ENCODE measurements at places on chromosomes 11 and 22. TPM values are rescaled to one million over a fixed set of nuclear protein-coding genes. Genes with fewer than 3 reads are reported as not detected.

GRCh38 chr11:57709802-57710367, 2.1 kb downstream of the MED19 start:
- no peak for DNase-seq
- H3K27me3 ChIP-seq, result no peaks in the 10 kb centered on the region
- no peak overlapping the region for H3K4me3 ChIP-seq
- H3K4me1 ChIP-seq, result peaks cover 18% of the 10 kb centered on the region

- H3K4me3 ChIP-seq, result no peak overlapping the region
- DNase-seq, result no peak
- H3K27me3 ChIP-seq, result no peaks in the 10 kb centered on the region
- H3K36me3 ChIP-seq, result no peaks in the 10 kb centered on the region
These were observed 113.2 kb downstream of the FEZ1 start for GRCh38 chr11:125382822-125383221.

DNA sequence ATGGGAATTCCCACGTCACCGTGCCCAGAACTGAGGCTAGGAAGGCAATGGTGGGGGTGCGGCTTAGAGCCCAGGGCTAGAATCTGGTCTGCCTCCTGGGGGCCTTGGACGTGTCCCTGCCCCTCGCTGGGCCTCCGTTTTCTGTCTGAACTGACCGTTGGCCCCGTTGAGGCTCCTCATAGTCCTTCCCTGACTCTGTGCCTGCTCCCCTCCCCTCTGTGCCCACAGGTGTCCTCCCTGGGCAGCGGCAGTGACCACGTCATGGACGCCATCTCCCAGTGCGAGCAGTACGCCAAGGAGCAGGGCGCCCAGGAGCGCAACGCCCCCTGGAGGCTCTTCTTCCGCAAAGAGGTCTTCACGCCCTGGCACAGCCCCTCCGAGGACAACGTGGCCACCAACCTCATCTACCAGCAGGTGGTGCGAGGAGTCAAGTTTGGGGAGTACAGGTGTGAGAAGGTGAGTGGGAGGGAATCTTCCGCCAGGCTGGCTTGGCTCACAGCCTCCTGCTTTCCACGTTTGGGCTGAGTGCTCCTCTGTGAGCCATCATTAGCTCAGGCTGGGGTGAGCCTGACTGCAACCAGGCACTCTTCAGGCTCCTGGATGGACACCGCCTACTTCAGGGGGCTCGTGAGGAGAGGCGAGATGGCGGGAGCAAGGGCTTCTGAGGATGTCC, 63.9 kb downstream of the MYO7A start:
- H3K4me1 ChIP-seq, result no peaks in the 10 kb centered on the region
- no peaks in the 10 kb centered on the region for H3K36me3 ChIP-seq
- no peak overlapping the region for H3K4me3 ChIP-seq
- H3K27ac ChIP-seq, result no peak overlapping the region
- no peak for DNase-seq
- no peaks in the 10 kb centered on the region for H3K27me3 ChIP-seq

- no peaks in the 10 kb centered on the region for H3K27me3 ChIP-seq
- H3K4me3 ChIP-seq, result no peak overlapping the region
- H3K4me1 ChIP-seq, result peaks cover 22% of the 10 kb centered on the region
- no peak for DNase-seq
These were observed 3.2 kb downstream of the LINC01488 start for GRCh38 chr11:69484427-69485259.

- H3K27ac ChIP-seq, result no peak overlapping the region
- DNase-seq, result no peak
- H3K27me3 ChIP-seq, result 0 out of 2 replicates have a peak, but pooled peaks cover 4% of the 10 kb centered on the region
- peaks cover 5% of the 10 kb centered on the region for H3K4me1 ChIP-seq
- H3K36me3 ChIP-seq, result no peaks in the 10 kb centered on the region
- no peak overlapping the region for H3K4me3 ChIP-seq
These were observed 1.6 kb downstream of the GRAMD1B start for GRCh38 chr11:123431619-123432018.

DNA sequence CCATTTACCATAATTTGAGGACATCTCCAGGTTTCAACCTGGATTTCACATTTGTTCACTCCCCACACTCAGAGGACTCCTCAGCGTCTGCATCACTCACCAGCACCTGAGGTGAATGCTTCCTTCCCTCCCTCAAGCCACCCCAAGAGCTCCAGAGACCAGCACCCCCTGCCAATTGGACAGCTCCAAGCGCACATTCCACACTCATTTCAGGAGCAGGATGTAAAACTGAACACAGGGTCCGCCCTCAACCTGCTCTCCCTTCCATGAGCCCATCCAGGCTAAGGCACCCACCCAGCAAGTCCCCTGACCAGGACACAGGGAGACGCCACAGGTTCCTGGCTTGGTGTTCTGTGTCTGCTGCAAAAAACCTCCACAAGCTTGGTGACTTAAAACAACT, 3.9 kb downstream of the SCGB1D1 start:
- no peaks in the 10 kb centered on the region for H3K36me3 ChIP-seq
- no peaks in the 10 kb centered on the region for H3K4me1 ChIP-seq
- H3K27ac ChIP-seq, result no peak overlapping the region

DNA sequence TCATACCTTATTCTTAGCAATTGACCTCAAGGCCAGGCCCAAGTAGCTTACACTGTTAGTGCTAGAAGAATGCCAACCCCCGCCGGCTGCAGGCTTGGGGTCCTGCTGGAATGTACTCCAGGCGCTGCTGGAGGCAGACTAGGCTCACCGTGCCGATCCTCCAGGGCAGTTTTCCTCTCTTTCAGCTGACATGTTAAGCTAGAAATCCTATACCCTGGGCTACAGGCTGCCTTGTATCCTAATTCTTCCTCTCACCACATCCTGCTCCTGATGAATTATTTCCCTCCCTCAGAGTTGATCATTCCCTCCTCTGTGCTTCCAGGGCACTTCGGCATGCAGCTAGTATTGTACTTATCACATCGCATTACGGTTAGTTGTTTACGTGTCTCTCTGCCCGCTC, 3.4 kb downstream of the SPTBN2 start:
- H3K27ac ChIP-seq, result no peak overlapping the region
- H3K36me3 ChIP-seq, result no peaks in the 10 kb centered on the region
- no peak for DNase-seq
- H3K4me3 ChIP-seq, result no peak overlapping the region
- peaks cover 66% of the 10 kb centered on the region for H3K27me3 ChIP-seq

DNA sequence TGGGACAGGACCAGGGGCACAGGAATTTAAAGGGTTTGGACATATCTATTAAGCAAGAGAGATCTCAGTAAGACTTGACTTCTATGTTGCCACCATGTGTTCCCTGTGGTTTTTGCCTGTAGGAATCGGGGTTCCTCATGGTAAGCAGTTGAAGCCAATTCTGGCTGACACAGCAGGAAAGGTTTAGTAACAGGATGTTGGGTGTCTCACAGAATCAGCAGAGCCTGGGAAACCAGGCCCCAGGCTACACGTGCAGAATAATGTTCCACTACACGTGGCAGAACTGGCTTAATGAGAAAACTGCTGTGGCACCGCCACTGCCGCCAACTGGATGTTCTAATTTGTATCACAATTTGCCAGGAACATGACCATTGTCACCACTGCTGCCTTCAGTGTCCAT, 264.6 kb upstream of the PLET1 start:
- no peak for DNase-seq
- no peak overlapping the region for H3K4me3 ChIP-seq
- H3K4me1 ChIP-seq, result peaks cover 16% of the 10 kb centered on the region
- H3K27ac ChIP-seq, result no peak overlapping the region

DNA sequence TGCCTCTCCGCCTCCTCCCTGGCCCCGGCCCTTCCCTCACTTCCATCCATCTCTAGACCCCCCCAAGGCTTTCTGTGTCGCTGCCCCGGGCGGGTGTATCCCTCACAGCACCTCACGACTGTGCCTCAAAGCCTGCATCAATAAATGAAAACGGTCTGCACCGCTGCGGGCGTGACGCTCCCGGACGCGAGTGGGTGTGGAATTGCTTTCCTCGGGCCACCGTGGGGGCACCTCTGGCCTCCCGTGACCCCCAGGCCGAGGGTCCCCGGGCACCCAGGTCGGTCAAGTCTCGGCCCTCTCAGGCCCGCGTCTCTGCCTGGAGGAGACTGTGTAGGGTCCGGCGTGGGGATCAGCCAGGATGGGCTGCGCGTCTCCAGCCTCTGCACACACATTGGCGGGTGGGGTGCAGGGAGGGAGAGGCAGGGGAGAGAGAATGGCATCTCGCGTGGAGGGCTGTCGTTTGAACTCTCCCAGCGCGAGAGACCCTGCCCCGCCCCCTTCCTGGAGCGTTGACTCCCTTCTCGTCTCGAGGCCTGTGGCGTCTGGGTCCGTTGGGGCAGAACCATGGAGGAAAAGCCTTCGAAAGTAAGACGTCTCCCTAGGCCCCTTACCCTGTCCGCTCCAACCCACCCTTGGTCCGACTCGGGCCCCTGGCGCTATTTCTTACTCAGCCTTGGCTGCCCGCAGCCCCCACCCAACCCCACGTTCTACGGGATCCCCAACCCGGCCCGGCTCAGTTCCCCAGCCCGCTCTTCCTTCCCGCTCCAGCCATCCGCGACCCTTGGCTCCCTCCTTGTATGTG, at the start of gene CATSPERZ:
TSS of gene CATSPERZ (plus strand) at position 512 of the 802 bp plus-strand sequence. CDS start at position 565, 53 bp downstream.
- peaks cover 47% of the 10 kb centered on the region for H3K27me3 ChIP-seq
- H3K27ac ChIP-seq, result no peak within 1 kb of the TSS
- no peaks in the 10 kb centered on the region for H3K36me3 ChIP-seq
- DNase-seq, result no peak

- H3K36me3 ChIP-seq, result no peaks in the 10 kb centered on the region
- H3K27me3 ChIP-seq, result no peaks in the 10 kb centered on the region
- peaks cover 20% of the 10 kb centered on the region for H3K4me1 ChIP-seq
- H3K4me3 ChIP-seq, result no peak overlapping the region
- H3K27ac ChIP-seq, result no peak overlapping the region
These were observed 7.7 kb upstream of the PANX1 start for GRCh38 chr11:94120946-94121345.

DNA sequence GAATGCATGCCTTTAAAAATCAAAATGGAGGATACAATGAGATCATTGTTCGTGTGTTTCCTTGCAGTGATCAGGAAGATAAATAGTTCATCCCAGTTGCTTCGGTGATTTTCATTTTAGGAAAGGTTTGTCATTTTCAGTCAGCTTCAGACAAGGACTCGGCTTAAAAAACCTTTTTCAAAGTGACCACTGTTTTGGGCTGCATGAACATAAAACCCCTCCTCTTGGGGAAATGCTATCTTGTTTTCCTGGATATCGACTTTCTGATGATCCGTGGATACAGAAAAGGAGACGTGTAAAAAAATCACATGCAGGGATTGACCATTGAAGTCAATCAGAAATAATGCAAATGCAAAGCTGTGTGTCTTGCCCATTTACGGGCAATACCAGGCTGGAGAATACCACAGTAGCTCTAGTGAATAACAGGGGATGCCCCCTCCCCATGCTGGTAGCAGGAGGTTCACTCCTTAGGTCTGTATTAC, 146.8 kb downstream of the MAML2 start:
- H3K27ac ChIP-seq, result no peak overlapping the region
- peaks cover 54% of the 10 kb centered on the region for H3K4me1 ChIP-seq
- no peak overlapping the region for H3K4me3 ChIP-seq
- 0 out of 2 replicates have a peak, but pooled peaks cover 2% of the 10 kb centered on the region for H3K36me3 ChIP-seq

The OR4C15 gene
- total RNA-seq, result not detected

The IL18 gene
- total RNA-seq, result 1.2 TPM

The MRGPRX4 gene
- not detected for total RNA-seq

The FOLH1 gene
- not detected for total RNA-seq

The SYT7 gene
- not detected for total RNA-seq

The TIMP3 gene
- 35.4 TPM for total RNA-seq
